GM06990 (cell line): ENCODE measurements at places on chromosomes 3 and 15.

- no peak for DNase-seq
Measured at GRCh38 chr3:124964387-124964786, 29.8 kb upstream of the MUC13 start.

- no peak for DNase-seq
Measured at GRCh38 chr3:17840126-17840525, 97.7 kb upstream of the TBC1D5 start.

GRCh38 chr15:74857671-74858368, 14.9 kb upstream of the ULK3 start:
- DNase-seq: peak; percentile 38

GRCh38 chr15:48682942-48683651, 37.6 kb upstream of the FBN1 start:
- no peak for DNase-seq

DNA sequence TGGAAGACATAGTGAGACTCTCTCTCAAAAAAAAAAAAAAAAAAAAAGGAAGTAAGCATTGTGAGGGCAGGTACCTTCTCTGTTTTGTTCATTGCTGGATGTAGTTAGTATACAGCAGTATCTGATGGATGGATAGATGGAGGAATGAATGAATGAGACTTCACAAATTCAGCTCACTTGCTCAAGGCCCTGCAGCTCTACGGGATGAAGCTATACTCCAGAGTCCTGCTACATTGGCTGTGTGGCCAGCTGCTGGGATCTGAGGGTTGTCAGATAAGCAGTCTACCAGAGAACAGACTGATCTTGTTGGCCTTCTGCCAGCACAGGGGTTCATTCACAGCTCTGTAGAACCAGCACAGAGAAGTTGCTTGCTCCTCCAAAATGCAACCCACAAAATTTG, 35.0 kb downstream of the MLH1 start:
- no peak for DNase-seq

- no peak for DNase-seq
Measured at GRCh38 chr3:151183265-151183671, 19.7 kb downstream of the GPR171 start.

DNA sequence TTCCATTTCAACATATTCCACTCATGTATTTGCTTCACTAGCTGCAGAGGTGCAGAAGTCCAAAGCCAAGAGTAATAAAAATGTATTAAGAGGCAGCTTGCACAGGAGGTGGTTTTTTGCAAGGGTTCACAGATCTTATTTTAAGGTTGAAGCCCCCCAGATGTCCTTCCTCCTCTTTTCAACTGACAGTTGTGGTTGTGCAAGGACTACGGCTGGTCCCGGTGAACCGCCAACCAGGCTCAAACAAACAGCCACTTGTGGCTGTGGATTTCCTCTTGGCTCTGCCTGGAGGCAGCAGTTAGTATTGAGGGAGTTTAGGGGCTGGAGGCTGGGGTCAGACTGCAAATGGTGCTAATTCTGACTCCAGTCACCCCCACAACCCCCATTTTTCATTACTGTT, 240.7 kb upstream of the TBC1D5 start:
- no peak for DNase-seq

GRCh38 chr3:185402561-185402960, 39.6 kb downstream of the MAP3K13 start:
- DNase-seq: no peak

DNA sequence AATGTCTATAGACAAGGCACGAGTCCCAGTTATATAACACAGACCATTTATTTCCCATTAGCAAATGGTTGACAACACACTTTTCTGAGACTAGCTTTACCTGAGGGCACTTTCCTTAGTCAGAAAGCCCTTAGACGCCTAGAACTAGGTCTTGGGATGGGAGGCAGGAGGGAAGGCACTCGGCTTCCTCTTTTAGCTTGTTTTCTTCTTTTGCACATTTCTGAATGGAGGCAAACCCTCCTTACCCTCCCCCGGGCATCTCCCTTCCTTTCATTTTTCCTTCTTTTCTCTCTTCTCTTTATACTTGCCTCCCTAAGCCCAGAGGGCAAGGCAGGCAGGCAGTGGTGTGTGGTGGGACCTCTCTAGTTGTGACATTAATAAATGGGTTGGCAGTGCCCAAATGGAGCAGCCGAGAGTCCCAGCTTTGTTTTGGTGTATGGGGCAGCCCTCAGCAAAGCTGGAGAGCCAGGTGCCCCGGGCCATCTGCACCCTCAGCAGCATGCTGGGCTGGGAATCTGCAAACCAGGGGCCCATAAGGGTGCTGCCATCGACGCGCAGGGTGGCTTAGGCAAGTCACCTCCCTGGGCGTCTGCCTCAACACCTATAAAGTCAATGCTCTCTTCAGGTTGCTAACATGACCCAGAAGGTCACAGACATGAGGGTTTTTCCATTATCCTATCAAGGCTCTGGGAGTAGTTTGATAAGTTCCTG, 21.1 kb upstream of the BCL2L10 start:
- no peak for DNase-seq

DNA sequence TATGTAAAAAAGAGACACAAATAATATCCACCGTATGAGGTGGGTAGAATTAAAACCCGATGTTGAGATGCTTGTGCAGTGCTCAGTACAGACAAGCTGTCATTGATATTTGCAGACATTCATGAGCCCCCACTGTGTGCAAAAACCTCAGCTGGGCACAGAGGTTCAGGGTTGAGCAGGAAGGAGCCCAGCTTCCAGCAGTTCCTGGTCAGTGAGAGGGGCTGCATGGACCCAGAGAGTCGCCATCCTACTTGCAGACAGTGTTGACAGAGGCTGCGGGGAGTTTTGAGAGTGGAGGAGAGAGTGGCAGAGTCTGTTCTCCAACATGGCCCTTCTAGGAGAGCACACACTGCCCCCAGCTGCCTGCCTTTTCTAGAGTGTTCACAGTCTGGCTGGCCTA, 6.1 kb upstream of the LTF start:
- no peak for DNase-seq

- no peak for DNase-seq
Measured at GRCh38 chr15:71649894-71650293, 160.5 kb upstream of the NR2E3 start.

DNA sequence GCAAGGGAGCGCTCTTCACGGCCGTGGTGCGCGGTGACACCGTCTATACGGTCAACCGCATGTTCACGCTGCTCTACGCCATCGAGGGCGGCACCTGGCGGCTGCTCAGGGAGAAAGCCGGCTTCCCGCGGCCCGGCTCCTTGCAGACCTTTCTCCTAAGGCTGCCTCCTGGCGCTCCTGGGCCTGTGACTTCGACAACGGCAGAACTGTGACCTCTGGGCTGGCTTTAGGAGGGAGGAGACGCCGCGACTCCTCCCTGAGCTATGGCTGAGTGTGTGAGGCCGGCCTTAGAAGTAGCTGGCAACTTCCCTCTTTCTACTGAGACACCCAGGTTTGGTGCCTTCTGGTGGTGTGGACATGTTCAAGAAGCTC, 1.4 kb downstream of the KBTBD13 start:
- peak; percentile 47 for DNase-seq

DNA sequence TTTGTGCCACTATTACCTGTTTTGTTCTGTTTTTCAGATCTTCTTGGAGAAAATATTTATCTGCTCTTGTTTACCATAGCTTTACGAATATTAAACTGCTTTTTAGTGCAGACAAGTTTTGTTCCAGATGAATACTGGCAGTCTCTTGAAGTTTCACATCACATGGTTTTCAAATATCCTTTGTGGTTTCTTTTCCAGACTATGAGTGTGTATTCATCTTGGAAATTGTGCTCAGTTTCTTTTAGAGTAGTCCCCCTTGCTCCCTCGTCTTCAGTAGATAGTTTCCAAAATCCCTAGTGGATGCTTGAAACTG, 1.2 kb downstream of the PIGB start:
- DNase-seq: no peak

- no peak for DNase-seq
Measured at GRCh38 chr3:150349314-150350097, 58.6 kb upstream of the TSC22D2 start.
